ENCODE measurements at places on chromosomes 4 and X. TPM values are rescaled to one million over a fixed set of nuclear protein-coding genes. Genes with fewer than 3 reads are reported as not detected.

The TNIP3 gene
- 0.31 TPM for total RNA-seq

DNA sequence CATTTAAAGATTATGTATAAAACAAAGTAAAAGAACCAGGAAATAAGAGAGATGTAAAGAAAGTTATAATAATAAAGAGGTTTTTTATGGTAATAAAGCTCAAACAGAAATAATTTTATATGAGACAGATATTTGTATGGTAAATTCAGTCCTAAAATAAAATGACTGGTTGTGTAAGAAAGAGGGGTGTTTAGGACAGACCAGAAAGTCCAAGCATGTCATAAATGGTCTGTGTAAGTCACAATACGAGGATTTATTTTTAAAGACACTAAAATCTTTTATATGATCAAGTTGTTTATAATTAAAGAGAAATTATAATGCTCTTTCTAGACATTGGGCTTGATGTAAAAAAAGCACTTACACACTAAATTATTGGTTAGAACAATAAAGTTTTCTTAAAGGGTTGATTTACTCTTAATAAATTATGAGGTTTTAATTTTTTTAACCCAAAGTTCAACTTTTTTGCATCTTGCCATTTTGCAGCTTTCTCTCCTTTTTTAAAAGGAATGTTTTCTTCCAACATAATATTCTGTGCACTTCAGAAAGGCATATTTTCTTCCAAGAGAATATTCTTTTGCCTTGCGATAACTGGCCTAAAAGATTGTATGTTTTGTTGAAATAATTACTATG lies 61.9 kb upstream of the TCEAL2 start:
- DNase-seq = no peak

- no peak for DNase-seq
Observed at GRCh38 chrX:41946989-41947612, 23.7 kb upstream of the CASK start.

GRCh38 chrX:82961129-82961528 lies 547.0 kb upstream of the POU3F4 start:
- DNase-seq = no peak

- no peak for DNase-seq
Observed at GRCh38 chr4:172245516-172245915, 432.3 kb downstream of the GALNTL6 start.

- no peak for DNase-seq
Observed at GRCh38 chr4:8437281-8437680, 3.2 kb downstream of the ACOX3 start.

DNA sequence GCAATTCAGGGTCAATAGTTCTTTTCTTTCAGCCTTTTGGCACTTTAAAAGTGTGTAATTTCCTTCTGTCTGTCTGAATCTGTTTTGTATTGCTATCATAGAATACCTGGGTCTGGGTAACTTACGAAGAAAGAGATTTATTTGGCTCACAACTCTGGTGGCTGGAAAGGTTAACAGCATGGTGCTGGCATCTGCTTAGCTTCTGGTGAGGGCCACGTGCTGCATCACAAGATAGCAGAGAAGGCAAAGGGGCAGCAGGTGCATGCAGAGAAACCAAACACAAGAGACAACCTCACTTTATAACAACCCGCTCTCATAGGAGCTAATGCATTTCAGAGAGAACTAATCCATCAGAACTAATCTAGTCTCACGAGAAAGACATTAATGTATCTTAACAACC lies 18.8 kb downstream of the RGN start:
- DNase-seq = no peak

DNA sequence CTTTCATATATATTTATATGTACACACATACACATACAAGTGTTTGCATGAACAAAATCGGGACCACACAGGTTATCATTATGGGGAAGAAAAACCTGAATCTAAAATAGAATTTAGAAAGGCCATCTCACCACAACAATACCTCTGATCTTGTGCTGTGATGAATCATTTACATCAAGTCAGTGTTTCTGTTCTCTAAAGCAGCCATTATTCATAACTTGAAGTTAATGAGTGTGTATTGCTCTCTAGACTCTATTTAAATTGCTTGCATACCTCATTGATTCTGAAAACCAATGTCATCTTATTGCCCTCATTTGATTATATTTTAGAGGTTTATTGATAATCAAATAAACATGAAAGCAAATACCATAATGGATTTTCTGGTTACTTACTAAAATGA lies 71.6 kb downstream of the FAM114A1 start:
- DNase-seq = no peak

The AFM gene
- total RNA-seq = not detected

The ARHGEF9 gene
- 51.1 TPM for total RNA-seq

The MAGEC2 gene
- total RNA-seq = not detected

The PDGFRA gene
- 69.6 TPM for total RNA-seq

The UGT2B7 gene
- 6.5 TPM for total RNA-seq

DNA sequence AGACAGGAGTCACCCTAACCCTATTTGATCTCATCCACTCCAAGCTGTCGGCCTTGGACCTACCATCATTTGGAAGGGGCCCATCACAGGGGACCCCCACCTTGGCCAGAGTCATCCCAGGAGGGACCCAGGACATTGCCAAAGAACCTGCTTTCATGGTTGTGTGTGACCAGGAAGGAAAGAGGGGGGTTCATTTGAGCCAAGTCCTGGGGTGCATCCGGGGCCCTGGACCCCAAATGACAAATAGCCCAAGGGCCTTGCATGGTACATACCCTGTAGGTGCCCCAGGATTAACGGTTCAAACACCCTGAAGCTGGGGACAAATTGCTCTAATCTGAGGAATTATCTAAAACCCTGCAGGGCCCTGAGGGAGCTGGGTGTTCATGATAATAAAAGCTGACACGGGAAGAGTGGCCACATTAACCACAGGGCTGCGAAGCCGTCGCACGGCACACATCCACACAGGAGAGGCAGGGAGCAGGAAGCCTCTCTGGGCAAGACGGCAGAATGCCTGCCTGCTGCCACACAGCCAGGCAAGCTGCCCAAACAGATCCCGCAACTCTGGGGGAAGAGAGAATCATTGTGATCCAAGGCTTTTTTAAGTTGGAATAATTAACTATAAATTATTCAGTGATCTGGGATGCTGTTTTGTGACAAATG lies 28.2 kb upstream of the PPP2R2C start:
- DNase-seq = no peak

DNA sequence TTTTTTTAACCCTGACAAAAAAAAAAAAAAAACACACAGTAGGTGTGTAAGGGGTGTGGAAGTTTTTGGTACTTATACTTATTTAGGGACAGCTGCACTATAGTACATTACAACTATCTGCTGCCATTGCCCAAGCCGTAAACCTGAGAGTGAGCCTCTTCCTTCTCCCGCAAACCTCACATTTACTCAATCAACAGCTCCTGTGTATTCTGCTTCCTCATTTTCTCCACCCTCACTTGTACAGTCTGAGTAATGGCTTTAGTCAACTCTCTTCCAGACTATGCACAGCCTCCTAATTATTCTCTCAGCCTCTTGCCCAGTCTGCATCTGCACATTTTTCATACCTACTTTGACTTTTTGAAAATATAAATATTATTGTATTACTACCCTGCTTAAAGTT lies 362.0 kb downstream of the ADAM29 start:
- no peak for DNase-seq

GRCh38 chrX:41875142-41875541 lies 48.2 kb downstream of the CASK start:
- DNase-seq = no peak

DNA sequence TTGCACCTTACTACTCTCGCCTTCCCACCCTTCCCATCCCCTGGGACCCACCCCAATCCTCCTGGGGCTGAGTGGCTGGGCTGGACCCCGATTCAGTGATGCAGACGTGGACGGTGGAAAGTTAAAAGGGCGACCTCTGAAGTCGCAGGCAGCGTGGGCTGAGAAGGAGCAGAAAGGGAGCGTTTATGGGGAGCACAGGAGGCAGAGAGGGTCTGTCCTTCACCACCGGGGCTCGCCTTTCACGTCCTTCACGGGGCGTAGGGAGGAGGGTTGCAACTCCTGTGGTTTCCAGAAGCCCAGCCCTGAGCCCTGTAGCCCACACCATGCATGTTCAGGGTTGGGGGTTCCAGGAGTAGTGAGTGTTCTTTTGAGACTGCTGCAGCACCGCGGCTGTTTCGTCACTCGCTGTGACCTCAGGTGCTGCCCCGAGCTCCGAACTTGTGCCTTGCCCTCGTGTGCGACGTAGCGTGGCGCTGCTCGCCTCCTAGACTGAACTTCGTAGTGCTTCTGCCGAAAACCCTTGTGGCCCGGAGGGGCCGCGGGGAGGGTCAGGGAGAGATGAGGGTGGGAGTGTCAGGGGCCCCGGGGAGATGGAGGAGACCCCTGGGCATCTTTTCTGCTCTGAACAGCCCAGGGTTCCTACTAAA lies 1.6 kb downstream of the NHS start:
- no peak for DNase-seq

- DNase-seq = no peak
Observed at GRCh38 chr4:102687982-102688433, 72.8 kb downstream of the MANBA start.

The HTT gene
- total RNA-seq = 54.7 TPM

- DNase-seq = no peak
Observed at GRCh38 chrX:135257469-135257868, 5.6 kb downstream of the ETDA start.
